ENCODE measurements at places on chromosomes 1 and 21. TPM values are rescaled to one million over a fixed set of nuclear protein-coding genes. Genes with fewer than 3 reads are reported as not detected.

Gene CLCA1
- not detected for total RNA-seq

Gene SLC25A24
- 47.3 TPM for total RNA-seq

Gene FTCD
- 5.9 TPM for total RNA-seq

Gene ST6GALNAC3
- total RNA-seq, result 0.04 TPM

Gene TFF1
- total RNA-seq, result 2.2 TPM

Gene MKNK1
- 103 TPM for total RNA-seq

Gene ADAMTSL4
- 67.9 TPM for total RNA-seq

Gene TNFSF4
- 0.23 TPM for total RNA-seq

Gene LCE6A
- not detected for total RNA-seq

Gene TDRD5
- not detected for total RNA-seq

Gene TRIM58
- not detected for total RNA-seq

Gene FLG2
- not detected for total RNA-seq

Gene GOLPH3L
- total RNA-seq, result 36.5 TPM

Gene OR2T29
- not detected for total RNA-seq

Gene CNR2
- total RNA-seq, result not detected

Gene FAM151A
- not detected for total RNA-seq
